ENCODE measurements at places on chromosomes 12 and 14.

DNA sequence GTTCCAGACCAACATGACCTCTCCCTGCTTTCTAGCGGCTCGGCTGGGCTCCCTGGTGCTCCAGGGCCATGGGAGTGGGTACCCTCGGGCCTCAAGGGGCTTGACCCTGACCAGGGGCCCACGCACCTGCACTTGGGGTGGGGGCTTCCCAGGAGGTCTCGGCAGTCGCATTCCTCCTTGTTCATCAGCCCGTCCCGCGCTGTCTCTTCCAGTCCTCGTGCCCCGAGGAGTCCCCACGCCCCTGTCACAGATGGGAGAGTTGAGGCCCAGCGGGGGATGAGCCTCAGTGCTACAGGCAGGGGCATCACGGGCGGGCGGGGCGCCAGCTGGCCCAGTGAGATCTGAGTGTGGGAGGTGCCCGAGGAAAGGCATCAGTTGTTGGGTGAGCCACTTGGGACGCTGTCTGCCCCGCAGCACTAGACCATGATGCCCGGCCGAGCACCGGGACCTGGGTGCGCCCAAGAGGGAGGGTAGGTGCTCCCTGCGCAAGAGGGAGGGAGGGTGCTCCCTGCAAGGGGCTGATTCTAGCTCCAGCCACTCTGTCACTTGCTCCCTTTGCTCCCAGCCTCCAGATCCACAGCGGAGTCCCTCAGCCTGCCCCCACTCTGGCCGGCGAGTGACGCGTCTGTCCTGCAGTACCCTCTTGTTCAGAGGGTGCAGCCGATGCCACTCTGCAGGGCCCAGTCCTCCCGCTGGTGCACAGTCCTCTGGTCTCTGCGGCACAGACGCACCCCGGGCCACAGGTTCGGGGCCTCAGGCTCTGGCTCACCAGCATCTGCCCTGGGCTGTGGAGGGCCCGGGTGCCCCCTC, 23.8 kb downstream of the MMP17 start:
- DNase-seq, result no peak

DNA sequence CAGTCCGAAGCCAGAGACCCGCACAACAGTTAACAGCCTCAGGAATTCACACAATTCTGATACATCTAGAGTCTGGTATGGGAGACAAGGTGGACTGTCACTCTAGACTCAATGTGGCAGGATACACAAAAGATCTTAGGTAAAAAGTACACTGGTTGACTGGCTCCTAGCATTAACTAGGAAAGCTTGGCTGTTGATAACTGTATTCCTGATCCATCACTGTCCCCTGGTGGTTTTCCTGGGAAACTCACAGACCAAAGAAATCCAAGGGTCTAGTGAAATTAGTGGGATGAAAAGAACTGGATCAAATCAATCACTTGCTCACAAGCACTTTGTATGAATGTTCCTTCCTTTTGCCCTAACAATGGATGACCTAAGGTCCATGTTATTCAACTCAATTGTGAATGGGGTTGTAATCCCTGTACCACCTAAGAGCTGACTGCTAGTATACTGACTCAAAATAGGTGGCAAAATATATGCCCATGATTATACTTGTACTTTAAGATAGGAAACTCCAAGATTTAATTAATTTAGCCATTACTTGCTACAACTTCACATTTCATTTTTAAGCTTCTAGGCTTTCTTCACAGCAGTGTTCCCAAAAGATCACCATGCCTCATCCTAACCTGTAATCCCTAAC, 14.0 kb downstream of the NPC2 start:
- no peak for DNase-seq

GRCh38 chr14:68693926-68694325, 98.9 kb downstream of the ZFP36L1 start:
- no peak for DNase-seq

DNA sequence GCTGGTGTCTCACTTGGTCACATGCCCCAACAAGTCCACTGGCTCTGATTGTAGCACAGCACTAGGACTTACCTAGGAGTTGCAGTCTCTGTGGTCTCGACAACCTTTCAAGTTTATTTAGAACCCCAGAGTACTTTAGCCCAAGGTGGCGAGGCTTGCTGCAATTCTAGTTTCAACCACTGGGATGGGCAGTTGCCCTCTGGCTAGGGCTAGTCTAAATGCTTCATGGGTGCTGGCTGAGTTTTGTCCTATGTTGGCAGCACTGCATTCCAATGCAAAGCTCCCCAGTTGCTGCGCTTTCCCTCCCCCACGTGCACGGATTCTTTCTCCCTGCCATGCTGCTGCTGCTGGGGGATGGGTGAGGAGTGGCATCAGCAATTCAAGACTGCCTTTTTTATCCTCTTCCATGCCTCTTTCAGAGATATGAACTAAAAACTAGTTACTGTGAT, 207.9 kb downstream of the SYNE2 start:
- DNase-seq, result peak; percentile 85

GRCh38 chr12:1888923-1889322, 29.5 kb downstream of the CACNA2D4 start:
- no peak for DNase-seq

- no peak for DNase-seq
Measured at GRCh38 chr14:20614038-20614840, 23.1 kb upstream of the RNASE12 start.

- DNase-seq, result no peak
Measured at GRCh38 chr14:69643430-69644200, 32.2 kb downstream of the SUSD6 start.

Measured in H1 (cell line).